ENCODE measurements at places on chromosomes 6 and 20.
A peak's percentile ranks its signal among the peaks of the same experiment; 100 is the strongest.

DNA sequence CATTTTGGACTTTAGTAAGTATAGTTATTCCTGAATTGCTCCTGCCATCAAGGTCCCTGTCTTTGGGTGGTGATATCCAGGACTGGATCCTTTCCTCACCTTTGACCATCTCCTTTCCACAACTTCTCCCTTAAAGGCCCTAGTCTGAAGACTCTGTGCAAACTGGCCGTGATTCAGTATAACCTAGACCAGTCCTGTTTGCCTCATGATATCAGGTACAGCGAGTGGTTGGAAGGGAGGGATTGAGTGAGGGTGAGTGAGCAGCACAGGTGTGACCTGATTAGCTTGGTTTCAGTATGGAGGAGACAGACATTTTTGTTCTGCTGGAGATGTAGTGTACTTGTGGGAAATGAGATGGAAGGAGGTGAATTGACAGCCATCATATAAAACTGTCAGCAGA lies 2.3 kb upstream of the RRP36 start:
- no peak for DNase-seq

- DNase-seq = no peak
Measured at GRCh38 chr6:38730140-38730862, 15.2 kb downstream of the DNAH8 start.

GRCh38 chr6:31308050-31308844 lies 36.4 kb upstream of the HLA-C start:
- DNase-seq = peak; percentile 86

GRCh38 chr20:48668451-48668946 lies 159.3 kb downstream of the PREX1 start:
- no peak for DNase-seq

DNA sequence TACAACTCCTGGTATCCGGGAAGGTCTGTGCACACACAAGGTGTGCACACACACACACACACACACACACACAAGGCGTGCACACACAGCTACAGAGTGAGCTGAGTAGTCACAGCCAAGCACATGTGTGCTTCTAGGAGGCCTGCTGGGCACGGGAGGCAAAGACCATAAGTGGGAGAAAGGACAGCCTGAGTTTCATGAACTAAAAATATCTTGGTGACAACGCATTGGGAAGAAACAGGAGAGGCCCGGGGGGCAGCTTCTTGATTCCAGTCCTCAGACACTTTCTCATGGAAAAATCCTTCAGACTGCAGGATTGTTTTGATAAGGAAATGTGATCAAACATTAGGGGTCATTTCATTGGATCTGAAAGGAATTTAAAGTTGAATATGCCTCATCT lies 2.6 kb downstream of the TRAF3IP2 start:
- no peak for DNase-seq

GRCh38 chr6:897528-898207 lies 204.7 kb upstream of the EXOC2 start:
- no peak for DNase-seq

GRCh38 chr6:12567682-12568081 lies 148.9 kb upstream of the PHACTR1 start:
- DNase-seq = no peak

- DNase-seq = no peak
Measured at GRCh38 chr6:17212546-17213371, 68.4 kb upstream of the RBM24 start.

DNA sequence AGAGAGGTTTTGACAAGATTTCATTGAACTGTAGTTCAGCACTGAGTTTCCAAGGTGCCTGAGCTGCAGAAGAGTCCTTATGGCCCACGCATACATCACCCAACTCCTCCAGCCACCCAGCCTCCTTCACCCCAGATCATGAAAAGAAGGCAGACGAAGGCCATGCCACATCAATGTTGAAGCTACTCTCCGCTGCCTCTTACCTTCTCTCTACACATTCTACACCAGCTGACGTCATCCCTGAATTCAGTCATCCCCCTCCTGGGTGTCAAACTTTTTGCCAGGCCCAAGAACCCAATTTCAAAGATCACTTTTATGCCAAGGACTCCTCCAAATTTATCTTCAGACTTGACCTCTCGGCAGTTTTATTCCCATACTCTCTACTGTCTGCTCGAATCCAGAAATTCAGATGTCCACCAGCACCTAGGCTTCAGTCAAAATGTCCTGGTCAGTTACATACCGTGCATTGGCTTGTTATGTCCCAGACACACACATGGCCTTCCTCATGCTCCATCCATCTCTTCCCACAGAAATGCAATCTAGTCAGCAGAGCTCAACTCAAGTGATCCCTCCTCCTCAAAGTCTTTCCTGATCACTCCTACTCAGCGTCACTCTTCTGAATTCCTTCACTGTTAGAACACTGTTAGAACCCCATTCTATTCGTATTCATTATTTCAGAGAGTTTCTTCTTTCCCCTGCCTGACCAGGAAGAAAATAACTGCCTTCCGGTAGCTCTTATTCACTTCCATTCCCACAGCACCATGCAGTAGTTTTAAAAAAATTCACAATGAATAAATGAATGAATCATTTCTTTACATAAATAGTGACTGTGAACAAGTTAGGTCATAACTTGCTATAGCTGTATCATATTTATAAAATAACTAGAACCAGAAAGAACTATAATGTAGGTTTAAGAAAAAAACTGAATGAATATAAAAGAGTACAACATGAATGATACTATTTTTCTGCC lies 11.5 kb downstream of the ATXN1 start:
- peak; percentile 47 for DNase-seq

Data from mesendoderm (in vitro differentiated cells).